ENCODE measurements at places on chromosomes 11 and 22.
A peak's percentile ranks its signal among the peaks of the same experiment; 100 is the strongest.

DNA sequence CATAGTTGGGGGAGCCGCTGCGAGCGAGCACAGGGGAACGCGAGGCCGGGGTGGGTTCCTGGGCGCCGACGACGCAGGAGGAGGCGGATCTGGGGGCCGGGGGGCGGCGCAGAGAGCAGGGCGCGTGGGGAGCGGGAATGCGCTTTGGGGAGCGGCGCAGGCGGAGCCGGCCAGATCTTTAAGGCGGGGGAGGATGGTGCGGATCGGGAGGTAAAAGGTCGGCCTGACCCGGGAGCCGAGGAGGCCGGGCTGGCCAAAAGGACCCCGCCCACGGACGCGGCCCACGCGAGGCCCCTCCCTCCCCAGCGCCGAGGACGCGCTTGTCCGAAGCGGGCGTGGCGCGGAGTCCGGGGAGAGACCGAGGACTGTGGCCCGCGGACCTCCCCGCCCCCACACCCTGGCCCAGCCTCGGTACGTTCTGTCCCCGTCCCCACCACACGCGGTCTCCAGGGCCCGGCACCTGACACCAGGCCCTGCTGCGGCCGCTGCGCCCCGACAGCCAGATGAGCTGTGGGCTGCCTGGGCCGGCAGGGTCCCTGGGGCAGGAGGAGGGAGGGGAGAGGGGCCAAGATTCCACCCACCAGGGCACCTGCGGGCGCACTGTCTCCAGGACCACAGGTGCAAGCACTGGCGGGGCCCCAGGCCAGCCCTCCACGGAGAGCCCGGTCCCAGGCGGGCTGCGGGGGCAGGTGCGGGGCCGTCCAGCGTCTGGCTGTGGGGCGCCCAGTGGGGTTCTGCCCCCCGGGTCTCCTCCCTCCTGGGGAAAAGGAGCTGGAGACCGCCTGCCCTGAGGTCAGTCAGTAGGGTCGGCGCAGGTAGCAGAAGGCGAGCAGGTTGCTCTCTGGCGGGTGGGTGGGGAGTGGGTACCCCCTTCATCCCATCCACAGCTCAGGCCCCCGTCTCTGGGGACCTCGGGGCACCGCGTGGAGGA, 10.9 kb downstream of the PIM3 start:
- peak; percentile 49 for DNase-seq

- peak; percentile 76 for DNase-seq
Measured at GRCh38 chr11:124896821-124897391, 759 bp downstream of the ROBO4 start.

DNA sequence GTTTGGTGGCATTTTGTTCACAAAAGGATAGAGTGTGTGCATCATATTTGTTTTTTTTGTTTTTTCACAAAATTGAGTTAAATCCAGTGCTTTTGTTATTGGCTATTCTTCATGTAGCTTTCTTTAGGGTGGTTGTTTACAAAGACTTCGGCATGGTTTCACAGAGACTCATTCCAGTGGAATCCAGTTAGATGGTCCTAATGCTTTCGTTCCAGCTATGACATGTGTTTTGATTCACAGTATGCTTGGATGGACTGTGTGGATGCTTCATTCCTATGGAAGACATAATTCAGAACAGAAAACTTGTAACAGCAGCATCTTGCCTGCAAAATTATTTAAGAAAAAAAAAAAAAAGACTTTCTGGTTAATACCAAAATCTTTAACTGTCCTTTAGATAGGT, 97.9 kb downstream of the PDHX start:
- DNase-seq: no peak

- DNase-seq: no peak
Measured at GRCh38 chr22:33573479-33573878, 346.8 kb downstream of the LARGE1 start.

- DNase-seq: no peak
Measured at GRCh38 chr11:71999798-72000197, 1.1 kb downstream of the IL18BP start.

DNA sequence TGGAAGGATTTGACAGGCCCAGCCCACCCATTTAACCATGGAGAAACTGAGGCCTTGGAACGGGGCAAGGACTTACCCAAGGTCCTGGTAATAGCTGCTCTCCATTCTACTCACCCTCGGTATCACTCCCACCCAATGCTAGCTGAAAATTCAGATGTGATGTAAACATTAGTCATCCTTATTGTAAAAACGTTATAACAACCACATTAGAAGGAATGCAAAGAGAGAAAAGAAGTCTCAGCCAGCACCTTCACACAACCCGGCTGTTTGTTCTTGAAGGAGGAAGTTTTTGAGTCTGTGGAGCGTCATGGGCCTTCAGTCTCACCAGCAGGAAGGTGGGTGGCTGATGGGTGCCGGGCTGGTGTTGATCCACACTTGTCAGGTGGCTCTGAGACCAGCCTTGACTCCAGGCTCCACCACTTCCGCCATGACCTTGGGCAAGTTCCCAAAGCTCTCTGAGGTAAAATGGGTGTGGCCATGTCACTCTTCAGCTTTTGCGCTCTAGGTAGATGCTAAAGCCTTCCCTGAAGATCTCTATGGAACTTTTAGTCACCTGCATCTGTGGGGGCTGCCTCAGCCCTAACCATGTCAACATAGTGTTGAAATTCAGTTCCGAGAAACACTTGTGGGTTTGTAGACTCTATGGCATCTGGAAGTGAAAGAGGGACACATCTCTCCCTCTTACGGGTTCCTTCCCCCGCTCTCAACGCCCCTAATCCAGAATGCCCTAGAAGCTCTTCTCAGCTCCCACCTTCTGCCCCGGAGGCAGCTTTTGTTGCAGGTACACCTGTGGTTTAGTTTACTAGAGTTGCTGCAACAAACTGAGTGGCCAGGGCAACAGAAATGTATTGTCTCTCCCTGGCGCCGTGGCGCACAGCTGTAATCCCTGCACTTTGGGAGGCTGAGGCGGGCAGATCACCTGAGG, 14.8 kb downstream of the CD6 start:
- DNase-seq: no peak

- no peak for DNase-seq
Measured at GRCh38 chr11:107598225-107599139, 7.5 kb downstream of the ELMOD1 start.

DNA sequence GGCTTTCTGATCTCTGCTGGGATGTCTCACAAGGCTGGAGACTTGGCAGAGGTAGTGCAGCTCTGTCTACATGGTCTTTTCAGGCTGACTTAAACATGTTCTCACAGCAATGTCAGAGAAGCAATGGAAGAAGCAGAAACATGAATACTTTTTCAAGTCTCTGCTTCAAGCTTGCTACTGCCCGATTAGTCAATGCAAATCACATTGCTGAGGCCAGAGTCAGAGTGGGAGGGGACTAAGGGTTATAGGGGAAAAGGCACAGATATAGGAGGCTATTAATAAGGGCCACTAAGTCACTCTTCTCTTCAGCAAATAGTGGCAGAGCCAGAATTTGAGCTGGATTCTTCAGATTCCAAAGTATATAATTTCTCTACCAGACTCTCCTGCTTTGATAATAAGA, 390.5 kb downstream of the TMEM135 start:
- no peak for DNase-seq

GRCh38 chr11:43419460-43419859, 60.7 kb downstream of the TTC17 start:
- DNase-seq: no peak

DNA sequence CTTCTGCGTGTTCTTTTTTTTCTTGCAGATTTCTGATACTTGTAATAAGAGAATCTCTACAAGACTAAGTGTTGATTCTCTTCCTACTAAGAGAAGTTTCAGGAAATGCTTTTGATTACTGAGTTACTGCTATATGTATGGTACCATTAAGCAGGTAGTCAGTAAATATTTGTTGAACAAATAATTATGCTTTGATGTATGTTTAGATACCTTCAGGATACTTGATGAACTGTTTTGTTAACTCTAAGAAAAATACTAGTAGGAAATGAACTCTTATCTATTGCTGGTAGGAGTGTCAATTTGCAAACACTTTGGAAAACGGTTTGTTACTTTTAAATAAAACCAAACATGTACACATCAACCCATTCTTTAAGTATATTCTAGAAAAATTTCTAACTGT, 90.6 kb downstream of the TMEM135 start:
- no peak for DNase-seq

GRCh38 chr22:32203181-32204039, 1.5 kb downstream of the RFPL2 start:
- no peak for DNase-seq

DNA sequence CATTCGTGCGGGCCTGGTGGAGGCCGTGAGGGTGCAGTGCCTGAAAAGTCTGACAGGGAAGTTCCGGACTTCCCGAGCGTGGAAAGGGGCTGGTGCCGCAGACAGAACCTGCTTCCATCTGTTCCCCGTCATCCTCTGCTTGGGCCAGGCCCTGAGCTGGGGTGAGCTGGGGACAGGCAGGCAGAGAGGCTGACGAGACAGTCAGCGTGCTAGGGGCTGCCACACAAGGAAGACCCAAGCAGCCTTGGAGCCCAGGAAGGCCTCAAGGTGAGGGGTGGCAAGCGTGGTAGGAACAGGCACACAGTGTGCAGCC, 25.5 kb downstream of the NADSYN1 start:
- DNase-seq: no peak

DNA sequence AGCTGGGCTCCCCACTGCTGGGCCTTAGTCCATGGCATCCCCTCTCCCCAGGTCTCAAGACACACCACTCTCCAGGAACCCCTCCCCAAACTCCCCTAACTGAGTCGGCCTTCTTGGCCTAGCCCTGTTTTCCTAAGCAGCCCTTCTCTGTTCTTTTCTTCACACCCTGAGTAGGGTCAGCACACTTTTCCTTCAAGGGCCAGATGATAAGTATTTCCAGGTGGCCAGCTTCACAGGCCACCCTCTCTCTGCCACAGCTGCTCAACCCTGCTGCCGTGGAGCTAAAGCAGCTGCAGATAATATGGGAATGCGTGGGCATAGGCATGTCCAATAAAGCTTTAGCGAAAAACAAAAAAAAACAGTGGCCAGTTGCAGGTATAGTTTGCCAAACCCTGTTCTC, 24.1 kb downstream of the DGCR2 start:
- peak; percentile 51 for DNase-seq

GRCh38 chr11:125675196-125675595, 5.5 kb downstream of the ACRV1 start:
- DNase-seq: no peak

DNA sequence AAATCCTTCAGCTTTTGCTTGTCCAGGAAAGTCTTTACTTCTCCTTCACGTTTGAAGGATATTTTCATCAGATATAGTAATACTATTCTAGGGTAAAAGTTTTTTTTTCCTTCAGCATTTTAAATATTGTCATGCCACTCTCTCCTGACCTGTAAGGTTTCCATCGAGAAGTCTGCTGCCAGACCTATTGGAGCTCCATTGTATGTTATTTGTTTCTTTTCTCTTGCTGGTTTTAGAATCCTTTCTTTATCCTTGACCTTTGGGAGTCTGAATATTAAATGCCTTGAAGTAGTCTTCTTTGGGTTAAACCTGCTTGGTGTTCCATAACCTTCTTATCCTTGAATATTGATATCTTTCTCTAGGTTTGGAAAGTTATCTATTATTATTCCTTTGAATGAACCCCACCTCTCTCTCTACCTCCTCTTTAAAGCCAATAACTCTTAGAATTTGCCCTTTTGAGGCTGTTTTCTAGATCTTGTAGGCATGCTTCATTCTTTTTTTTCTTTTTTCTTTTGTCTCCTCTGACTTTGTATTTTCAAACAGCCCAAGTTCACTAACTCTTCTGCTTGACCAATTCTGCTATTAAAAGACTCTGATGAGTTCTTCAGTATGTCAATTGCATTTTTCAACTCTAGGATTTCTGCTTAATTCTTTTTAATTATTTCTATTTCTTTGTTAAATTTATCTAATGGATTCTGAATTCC, 12.0 kb upstream of the WEE1 start:
- DNase-seq: no peak

- no peak for DNase-seq
Measured at GRCh38 chr11:119907878-119908572, 179.0 kb upstream of the NECTIN1 start.

DNA sequence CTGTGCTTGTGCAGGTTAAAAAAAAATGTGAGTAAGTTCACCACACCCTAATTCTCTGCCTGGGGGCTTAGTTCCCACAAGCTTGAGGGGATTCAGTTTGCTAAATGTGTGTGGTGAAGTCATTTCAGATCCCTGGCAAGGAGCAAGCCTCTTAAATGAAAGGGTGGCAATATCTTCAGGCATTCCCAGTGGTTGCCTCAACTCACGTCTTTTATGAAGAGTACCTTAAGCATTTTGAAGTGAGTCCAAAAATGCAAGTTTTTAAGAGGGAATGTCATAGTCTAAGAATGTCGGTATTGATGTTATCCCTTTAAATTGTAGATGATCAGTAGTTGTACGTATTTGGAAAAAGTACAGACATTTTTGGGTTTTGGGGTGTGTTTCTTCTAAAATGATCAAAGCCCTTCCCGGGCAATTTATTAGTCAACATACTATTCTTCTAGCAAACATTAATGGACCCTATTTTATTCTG, 4.9 kb downstream of the TCP11L1 start:
- no peak for DNase-seq

GRCh38 chr22:35109616-35110015, 43.7 kb downstream of the ISX start:
- DNase-seq: no peak

GRCh38 chr11:9264316-9265210, 587 bp downstream of the DENND5A start:
- peak; percentile 86 for DNase-seq

- no peak for DNase-seq
Measured at GRCh38 chr22:30605449-30606110, 1.4 kb upstream of the TCN2 start.

DNA sequence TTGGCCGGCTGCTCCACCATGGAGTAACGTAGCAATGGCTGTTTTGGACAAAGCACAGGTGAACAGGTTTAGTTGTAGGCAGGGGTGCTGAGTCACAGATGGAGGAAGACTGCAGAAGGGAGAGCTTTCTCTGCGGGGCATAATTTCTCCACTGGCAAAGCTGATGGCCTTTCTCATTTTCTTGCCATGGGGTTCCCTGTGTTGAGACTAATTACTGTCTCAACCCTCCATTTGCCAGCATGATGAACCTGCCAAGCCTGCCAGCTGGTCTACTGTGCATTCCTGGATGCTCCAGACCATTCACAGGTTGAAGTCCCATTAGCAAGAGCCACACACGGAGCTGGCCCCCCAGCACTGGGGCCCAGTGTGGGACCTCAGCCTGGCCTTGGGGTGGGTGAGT, 202.4 kb downstream of the BARX2 start:
- no peak for DNase-seq

DNA sequence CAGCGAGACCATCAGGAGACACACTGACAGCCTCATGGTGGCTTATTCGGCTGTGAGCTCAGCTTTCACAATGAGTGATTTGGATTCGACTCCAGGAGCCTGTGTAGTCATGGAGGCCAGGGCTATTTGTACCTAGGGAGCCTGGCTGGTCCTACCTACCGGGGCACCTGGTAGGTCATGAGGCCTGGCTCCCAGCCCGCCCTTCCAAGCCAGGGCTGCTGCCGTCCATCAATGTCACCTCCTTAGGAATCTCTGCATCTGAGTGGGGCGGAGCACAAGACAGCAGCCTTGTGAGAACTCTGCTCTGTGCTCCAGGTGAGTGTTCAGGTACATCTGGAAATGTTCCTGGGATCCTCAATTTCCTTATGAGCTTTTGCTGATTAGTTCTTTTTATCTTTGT, at the start of gene SCGB1D4:
TSS of gene SCGB1D4 (minus strand) at position 101 of the 400 bp plus-strand sequence. CDS start at position 36, 65 bp downstream.
- DNase-seq: no peak
